Stromal cell of bone marrow (primary cell): ENCODE measurements at places on chromosomes 2 and 18.

DNA sequence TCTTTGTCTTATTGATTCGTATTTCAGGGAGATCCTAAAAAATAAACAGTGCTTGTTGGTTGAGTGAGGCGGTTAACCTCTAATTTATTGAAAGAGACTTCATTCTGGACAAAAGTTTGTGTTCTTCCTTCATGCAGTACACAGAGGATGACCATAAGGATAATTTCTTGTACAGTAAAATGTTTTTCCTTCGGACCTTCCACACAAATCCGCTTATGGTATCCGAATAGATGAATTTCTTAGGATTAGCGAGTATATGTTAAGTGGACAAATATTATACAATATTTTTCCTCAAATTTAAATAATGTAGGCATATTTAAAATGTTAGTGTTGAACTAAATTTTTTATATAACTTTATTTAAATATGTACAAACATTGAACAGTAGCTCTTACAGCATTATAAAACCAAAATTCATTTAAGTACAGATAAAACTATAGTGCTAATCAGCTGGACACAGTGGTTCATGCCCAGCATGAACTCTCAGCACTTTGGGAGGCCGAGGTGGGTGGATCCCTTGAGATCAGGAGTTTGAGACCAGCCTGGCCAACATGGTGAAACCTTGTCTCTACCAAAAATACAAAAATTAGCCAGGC lies 84.4 kb downstream of the LPIN1 start:
- no peak for DNase-seq

DNA sequence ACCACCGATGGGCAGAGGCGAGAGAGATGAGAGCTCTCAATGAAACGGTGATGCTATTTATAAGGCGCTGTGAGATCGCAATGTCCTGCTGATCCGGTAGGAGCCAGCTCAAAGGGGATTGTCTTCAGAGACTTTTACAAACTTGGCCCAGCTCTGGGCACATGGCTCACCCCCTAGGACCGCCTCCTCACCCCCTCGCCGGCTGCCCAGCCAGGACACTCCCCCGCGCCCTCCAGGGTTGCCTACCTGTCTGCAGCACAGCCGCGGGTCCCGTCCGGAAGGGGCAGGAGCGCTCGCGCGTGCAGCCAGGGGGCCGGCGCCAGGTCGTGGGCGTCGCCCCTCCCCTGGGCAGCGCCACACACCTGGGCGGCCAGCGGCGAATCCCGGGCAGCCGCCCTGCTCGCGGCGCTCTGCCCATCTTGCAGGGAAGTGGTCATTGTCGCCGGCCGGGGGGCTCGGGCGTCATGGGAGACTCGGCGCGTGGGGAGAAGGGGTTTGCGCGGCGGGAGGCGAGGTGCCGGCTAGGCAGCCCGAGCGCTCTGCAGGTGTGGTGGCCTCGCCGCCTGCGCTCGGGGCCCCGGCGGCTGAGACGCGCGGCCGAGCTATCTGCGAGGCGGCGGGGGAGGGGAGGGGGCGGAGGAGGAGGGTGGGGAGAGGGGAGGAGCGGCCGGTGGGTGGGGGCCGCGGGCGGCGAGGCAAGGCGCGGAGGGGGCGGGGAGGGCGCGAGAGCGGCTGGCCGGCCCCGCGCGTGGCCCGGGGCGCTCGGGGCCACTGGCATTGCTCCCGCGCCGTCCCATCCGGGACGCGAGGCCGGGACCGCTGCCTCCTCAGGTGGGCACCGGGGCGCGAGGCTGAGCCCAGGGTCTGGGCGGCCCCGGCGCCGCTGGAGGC lies at the start of gene GRB14:
Gene GRB14 (minus strand): TSS at position 610 of the 891 bp plus-strand sequence. CDS start 173 bp downstream, at position 437.
- DNase-seq = no peak

GRCh38 chr2:15201009-15201408 lies 360.1 kb downstream of the NBAS start:
- no peak for DNase-seq

GRCh38 chr2:73177645-73178255 lies 24.6 kb upstream of the NOTO start:
- no peak for DNase-seq

GRCh38 chr2:12500899-12501298 lies 215.8 kb upstream of the TRIB2 start:
- no peak for DNase-seq

DNA sequence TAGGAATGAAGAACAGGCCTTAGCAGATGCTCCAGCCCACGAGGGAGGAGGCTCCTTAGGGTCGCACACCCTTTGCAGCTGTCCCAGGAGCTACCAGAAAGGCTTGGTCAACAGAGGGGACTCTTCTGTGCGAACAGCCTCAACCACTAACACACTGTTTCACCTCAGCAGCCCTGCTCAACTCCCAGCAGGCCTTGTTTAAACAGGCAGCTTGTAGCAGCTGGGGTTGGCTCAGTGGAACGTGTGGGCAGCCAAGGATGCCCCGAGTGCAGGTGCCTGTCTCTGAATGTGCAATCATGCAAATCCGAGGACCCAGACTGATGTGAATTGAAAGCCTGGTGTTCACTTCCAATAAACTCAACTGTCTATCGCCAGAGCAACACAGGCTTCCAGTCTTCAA lies 88.7 kb upstream of the CXCR4 start:
- no peak for DNase-seq

GRCh38 chr18:58309610-58310239 lies 265.7 kb downstream of the NEDD4L start:
- DNase-seq = no peak

- DNase-seq = no peak
Measured at GRCh38 chr2:127405255-127405610, 13.0 kb upstream of the PROC start.

DNA sequence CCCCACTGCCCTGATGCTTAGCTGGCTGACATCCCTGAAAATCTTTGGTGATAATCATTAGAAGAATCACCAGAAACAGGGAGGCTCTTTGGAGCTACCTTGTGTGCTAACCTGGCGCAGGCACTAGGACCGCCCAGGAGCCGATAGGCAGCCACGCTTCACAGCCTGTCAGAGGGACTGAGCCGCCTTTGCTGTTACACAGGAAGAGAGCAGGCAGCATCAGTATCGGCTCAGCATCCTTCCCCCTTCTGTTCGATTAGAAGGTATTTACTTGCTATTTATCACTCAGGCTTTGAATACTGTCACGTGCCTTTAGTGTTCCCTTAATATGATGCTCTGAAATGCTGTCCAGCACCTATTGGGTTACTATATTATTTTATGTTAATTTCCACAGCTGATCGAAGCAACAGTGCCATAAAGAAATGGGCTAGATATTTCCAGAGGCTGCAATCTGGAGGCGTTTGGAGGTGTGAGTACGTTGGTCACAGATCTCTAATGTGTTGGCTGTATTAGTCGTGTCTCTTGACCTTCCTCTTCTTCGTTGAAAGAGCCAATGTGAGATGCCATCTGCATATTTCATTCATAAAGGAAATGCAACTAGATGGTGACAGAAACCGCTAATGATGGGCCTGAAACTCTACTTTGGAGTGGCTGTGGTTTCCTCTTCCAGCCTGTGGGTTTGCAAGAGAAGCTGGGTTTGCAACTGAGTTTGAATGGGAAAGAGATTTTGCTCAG lies 110.4 kb upstream of the RAB27B start:
- DNase-seq = no peak

GRCh38 chr2:100747551-100747950 lies 72.4 kb upstream of the NPAS2 start:
- no peak for DNase-seq
